ENCODE measurements at places on chromosomes 12 and 14.
A peak's percentile ranks its signal among the peaks of the same experiment; 100 is the strongest.

- H3K27ac ChIP-seq = no peak overlapping the region
- H3K36me3 ChIP-seq = no peaks in the 10 kb centered on the region
- H3K4me1 ChIP-seq = no peaks in the 10 kb centered on the region
- DNase-seq = no peak
- H3K4me3 ChIP-seq = no peak overlapping the region
These were observed 250.5 kb downstream of the ZFP36L1 start for GRCh38 chr14:68542346-68542745.

GRCh38 chr12:51838036-51838435 is 10.5 kb downstream of the FIGNL2 start:
- H3K4me3 ChIP-seq = no peak overlapping the region
- H3K36me3 ChIP-seq = no peaks in the 10 kb centered on the region
- peaks cover 92% of the 10 kb centered on the region for H3K27me3 ChIP-seq
- H3K27ac ChIP-seq = no peak overlapping the region
- DNase-seq = no peak
- H3K4me1 ChIP-seq = peaks cover 10% of the 10 kb centered on the region

DNA sequence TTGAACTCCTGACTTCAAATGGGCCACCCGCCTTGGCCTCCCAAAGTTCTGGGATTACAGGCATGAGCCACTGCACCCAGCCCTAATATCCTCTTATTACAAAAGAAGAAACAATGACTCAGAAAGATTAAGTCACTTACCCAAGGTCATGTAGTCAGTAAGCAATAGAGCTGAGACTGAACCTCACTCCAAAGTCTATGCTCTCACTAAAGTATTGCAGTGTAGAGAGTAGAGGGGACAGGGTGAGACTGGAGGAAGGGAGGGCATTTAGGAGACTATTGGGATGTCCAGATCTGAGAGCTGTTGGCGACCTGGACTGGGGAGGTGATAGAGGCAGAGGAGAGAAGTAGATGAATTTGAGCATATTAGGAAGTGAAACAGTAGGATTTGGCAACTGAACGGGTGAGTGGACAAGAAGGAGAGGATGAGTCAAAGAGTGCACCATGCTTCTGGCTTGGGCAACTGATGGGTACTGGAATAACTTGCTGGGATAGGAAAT is 11.8 kb downstream of the P2RX7 start:
- no peak for DNase-seq
- peak overlapping the region; percentile 80 for H3K27ac ChIP-seq

DNA sequence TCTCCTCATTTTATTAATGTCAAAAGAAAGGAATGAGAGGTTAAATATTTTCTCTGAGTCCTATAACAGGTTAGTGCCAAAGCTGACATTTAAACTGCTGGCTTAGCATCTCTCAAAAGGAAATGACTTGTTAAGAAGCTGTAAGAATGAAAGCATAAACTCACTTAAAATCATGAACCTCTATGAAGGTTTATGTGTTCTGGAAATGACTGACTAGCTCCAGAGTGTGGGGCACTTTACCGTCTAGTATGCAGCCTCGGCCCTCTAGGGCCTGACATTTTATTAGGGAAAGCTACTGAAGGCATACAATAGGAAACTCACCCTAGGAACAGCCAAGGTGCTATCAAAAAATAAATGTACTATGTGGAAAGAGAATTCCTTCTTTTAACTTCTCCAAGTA is 35.1 kb downstream of the SPX start:
- DNase-seq = no peak
- no peaks in the 10 kb centered on the region for H3K4me1 ChIP-seq
- no peak overlapping the region for H3K27ac ChIP-seq
- H3K36me3 ChIP-seq = no peaks in the 10 kb centered on the region
- H3K27me3 ChIP-seq = no peaks in the 10 kb centered on the region

DNA sequence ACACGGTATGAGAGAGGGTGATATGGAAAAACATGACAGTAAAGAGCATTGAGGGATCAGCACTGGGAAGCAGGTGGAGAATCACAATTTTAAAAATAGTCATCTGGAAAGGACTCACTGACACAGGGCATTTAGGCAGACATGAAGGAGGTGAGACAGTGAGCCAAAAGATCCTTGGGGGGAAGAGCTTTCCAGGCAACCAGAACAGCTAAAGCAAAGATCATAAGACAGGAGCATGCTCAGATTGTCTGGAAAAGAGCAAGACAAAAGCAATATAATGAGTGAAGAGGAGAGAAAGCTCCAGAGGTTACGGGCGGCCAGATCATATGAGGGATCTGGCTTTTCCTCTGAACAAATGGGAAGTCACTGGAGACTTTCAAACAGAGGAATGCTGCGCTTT is 63.9 kb downstream of the DENND5B start:
- no peak overlapping the region for H3K4me3 ChIP-seq
- H3K36me3 ChIP-seq = no peaks in the 10 kb centered on the region
- no peak overlapping the region for H3K27ac ChIP-seq
- no peaks in the 10 kb centered on the region for H3K4me1 ChIP-seq
- DNase-seq = no peak
- no peaks in the 10 kb centered on the region for H3K27me3 ChIP-seq

- H3K27me3 ChIP-seq = peaks cover 19% of the 10 kb centered on the region
- H3K27ac ChIP-seq = no peak overlapping the region
- no peak overlapping the region for H3K4me3 ChIP-seq
These were observed 8.6 kb downstream of the SLC25A29 start for GRCh38 chr14:100297320-100298300.

GRCh38 chr12:103697971-103698751 is 111.1 kb downstream of the STAB2 start:
- H3K4me3 ChIP-seq = no peak overlapping the region
- no peaks in the 10 kb centered on the region for H3K36me3 ChIP-seq
- peaks cover 18% of the 10 kb centered on the region for H3K27me3 ChIP-seq
- H3K4me1 ChIP-seq = no peaks in the 10 kb centered on the region

DNA sequence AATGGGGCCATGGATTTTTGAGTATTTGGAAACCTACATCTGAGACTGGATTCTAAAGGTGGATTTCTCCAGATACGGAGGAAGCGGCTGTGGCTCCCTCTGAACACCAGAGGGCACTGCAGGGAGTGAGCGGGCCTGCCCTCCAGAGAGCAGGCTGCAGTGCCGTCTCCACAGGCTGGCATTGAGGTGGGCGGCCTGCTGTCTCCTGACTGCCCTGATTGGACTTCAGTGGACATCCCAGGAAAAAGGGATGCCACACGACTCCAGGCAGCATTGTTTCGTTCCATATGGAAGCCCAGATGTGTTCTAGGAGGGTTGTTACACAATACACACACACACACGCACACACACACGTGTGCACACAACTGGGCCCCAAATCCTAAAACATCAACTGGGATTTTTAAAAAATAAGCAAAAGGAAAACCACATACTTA is 20.9 kb upstream of the ANO2 start:
- peaks cover 29% of the 10 kb centered on the region for H3K27me3 ChIP-seq
- no peak overlapping the region for H3K4me3 ChIP-seq
- no peaks in the 10 kb centered on the region for H3K4me1 ChIP-seq
- H3K36me3 ChIP-seq = no peaks in the 10 kb centered on the region

- peaks cover 14% of the 10 kb centered on the region for H3K27me3 ChIP-seq
- no peaks in the 10 kb centered on the region for H3K36me3 ChIP-seq
- H3K27ac ChIP-seq = no peak overlapping the region
- DNase-seq = no peak
These were observed 29.5 kb upstream of the FBXO34 start for GRCh38 chr14:55241673-55242072.

- no peaks in the 10 kb centered on the region for H3K4me1 ChIP-seq
- no peaks in the 10 kb centered on the region for H3K27me3 ChIP-seq
- no peak overlapping the region for H3K27ac ChIP-seq
- no peak for DNase-seq
These were observed 30.4 kb downstream of the KANSL2 start for GRCh38 chr12:48651681-48652080.

DNA sequence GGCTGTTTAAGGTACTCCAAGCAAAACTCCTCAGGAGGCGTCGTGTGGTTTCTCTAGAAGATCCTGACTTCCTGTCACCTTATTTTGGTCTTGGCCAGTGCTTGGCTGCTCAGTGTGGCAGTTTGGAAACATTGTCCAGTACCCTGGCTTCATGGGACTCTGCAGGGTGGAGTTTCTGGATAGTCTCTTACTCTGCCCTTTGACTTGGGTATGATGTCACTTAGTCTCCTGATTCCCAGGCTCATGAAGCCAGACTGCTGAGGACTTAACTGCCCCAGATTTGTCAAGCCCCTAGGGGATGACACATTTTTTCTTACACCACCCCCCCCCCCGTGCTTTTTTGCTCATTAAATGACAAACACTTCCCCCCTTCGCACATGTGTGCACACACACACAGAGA is 82.7 kb downstream of the ADCK1 start:
- DNase-seq = no peak
- no peak overlapping the region for H3K4me3 ChIP-seq
- peaks cover 1% of the 10 kb centered on the region for H3K36me3 ChIP-seq
- H3K4me1 ChIP-seq = no peaks in the 10 kb centered on the region

GRCh38 chr14:103806805-103807204 is 40.6 kb downstream of the PPP1R13B start:
- no peak overlapping the region for H3K27ac ChIP-seq
- H3K27me3 ChIP-seq = no peaks in the 10 kb centered on the region
- no peaks in the 10 kb centered on the region for H3K36me3 ChIP-seq

DNA sequence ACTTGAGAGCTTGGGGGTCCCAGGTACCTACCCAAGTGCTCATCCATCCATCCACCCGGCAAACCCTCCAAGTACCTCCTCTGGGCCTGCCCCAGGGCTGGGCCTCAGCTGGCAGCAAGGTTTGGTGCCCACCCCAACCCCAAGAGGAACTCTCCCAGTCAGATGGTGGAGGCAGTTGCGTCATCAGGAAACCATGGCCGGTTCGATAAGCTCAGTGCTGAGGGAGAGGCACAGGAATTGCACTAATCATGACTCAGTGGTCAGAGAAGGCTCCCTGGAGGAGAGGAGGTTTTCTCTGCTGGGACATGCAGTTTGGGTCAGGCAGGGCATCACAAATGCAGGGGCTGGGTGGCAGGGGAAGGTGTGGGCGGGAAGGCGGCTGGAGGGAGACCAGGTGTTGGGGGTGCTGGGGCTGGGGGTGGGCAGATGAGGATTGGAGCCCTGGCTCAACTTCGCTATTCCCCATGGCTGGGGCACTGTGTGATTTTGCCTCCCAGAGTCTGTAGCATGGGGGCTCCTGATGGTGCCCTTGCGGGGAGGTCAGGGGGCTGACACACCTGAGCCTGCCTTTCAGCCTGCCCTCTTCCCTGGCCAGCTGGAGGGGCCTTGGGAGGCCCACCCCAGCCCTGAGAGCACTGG is 32.2 kb downstream of the SH2B3 start:
- peak; percentile 20 for DNase-seq
- H3K27ac ChIP-seq = peak overlapping the region; percentile 56
- H3K4me1 ChIP-seq = peaks cover 92% of the 10 kb centered on the region
- peaks cover 8% of the 10 kb centered on the region for H3K27me3 ChIP-seq
- no peak overlapping the region for H3K4me3 ChIP-seq

DNA sequence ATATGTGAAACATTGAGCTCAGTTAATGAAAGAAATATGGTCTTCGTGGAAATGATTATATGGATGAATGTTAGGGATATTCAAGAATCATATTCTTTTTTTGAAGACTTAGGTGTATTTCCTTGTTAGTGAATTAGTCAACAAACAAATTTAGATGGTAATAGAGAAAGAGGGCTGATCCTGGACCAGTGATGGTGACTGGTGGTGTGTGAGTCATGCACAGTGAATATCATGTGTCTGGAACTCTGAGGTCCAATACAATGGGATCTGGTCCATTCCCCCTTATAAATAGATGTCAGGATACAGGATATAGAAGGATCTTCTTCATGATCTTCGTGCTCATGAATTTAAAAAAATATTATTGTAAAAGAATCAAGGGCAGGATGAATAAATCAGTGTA is 64.4 kb upstream of the RTL1 start:
- H3K27me3 ChIP-seq = no peaks in the 10 kb centered on the region
- H3K4me3 ChIP-seq = no peak overlapping the region
- no peaks in the 10 kb centered on the region for H3K36me3 ChIP-seq
- DNase-seq = no peak
- no peak overlapping the region for H3K27ac ChIP-seq

DNA sequence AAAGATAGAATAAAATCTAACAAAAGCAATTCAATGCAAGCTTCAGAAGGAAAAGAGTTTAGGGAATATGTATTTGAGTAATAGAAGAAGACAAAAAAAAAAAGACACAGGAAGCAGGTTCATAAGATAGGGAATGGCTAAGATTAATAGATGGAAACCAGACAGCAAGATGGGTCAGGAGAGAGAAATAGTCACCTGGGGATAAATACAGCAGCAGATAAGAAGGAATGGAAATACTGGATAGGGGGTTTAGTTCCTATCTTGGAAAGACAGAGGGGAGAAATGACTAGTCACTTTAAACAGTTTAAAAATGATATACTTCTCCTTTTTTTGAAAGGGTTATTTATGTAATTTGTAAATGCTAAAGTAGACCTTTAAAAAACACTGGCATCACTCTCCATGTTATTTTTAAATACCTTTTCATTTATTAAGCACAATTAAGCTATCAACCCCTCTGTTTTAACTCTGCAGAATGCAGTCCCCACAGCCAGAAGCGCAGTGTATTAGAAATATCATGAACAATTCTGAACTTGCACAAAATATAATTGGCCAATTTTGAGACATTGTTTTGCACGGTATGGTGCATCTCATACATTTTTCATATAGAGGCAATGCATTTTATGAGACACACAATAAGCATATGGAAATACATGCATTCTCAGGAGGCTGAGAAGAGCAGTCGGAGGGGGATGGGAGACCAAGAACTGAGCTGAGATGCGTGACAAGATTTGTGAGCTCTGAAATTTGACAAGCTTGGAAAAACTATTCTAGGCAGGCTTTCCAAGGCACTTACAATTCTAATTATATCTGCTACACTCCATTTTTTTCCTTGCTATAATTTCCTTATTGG is 303.4 kb upstream of the PRICKLE1 start:
- no peaks in the 10 kb centered on the region for H3K27me3 ChIP-seq
- H3K4me1 ChIP-seq = no peaks in the 10 kb centered on the region
- H3K27ac ChIP-seq = no peak overlapping the region

GRCh38 chr12:85007836-85008235 is 28.2 kb downstream of the TSPAN19 start:
- DNase-seq = no peak
- H3K4me1 ChIP-seq = no peaks in the 10 kb centered on the region
- no peaks in the 10 kb centered on the region for H3K36me3 ChIP-seq
- no peak overlapping the region for H3K4me3 ChIP-seq
- H3K27ac ChIP-seq = no peak overlapping the region
